ENCODE measurements at places on chromosomes 13 and 19.

- no peak overlapping the region for H3K27ac ChIP-seq
- H3K4me1 ChIP-seq, result no peaks in the 10 kb centered on the region
- no peaks in the 10 kb centered on the region for H3K36me3 ChIP-seq
- DNase-seq, result peak; percentile 21
- H3K4me3 ChIP-seq, result no peak overlapping the region
- peaks cover 24% of the 10 kb centered on the region for H3K27me3 ChIP-seq
Observed at GRCh38 chr13:39415008-39415802, 187.8 kb downstream of the LHFPL6 start.

- no peak for DNase-seq
- H3K36me3 ChIP-seq, result peaks cover 42% of the 10 kb centered on the region
Observed at GRCh38 chr19:4425537-4425936, 23.1 kb downstream of the CHAF1A start.

DNA sequence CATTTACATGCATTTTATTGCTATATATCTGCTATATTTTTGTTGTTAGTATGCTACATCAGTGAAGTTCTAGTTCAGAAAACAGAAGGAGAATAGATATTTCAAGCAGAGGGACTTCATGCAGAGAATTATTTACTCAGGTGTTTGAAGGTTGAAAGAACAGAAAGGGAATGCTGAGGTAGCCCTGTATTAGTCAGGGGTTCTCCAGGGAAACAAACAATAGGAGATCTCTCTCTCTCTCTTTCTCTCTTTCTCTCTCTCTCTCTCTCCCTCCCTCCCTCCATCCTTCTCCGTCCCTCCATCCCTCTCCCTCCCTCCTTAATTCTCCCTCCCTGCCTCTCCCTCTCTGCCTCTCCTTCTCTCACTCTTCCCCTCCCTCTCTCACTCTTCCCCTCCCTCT lies 114.3 kb upstream of the TDRD3 start:
- H3K36me3 ChIP-seq, result no peaks in the 10 kb centered on the region
- H3K4me1 ChIP-seq, result no peaks in the 10 kb centered on the region
- no peak overlapping the region for H3K4me3 ChIP-seq

DNA sequence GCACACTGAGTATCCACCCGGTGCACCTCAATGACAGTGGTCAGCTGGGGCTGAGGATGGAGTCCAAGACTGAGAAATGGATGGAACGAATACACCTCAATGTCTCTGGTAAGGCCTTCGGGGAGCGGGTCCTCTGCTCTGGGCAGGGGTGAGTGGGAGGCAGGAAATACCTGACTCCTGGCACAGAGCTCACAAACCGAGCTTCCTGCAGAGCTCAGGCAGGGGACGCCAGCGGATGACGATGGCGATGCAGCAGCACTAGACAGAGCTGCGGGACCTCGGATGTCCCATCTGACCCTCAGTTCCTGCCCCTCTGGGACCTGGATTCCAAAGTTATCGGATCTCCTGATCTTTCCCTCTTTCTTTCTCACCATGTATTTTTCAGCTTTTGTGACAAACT lies 3.8 kb downstream of the CD22 start:
- H3K36me3 ChIP-seq, result no peaks in the 10 kb centered on the region
- peaks cover 22% of the 10 kb centered on the region for H3K4me1 ChIP-seq
- peak; percentile 72 for DNase-seq
- no peaks in the 10 kb centered on the region for H3K27me3 ChIP-seq

DNA sequence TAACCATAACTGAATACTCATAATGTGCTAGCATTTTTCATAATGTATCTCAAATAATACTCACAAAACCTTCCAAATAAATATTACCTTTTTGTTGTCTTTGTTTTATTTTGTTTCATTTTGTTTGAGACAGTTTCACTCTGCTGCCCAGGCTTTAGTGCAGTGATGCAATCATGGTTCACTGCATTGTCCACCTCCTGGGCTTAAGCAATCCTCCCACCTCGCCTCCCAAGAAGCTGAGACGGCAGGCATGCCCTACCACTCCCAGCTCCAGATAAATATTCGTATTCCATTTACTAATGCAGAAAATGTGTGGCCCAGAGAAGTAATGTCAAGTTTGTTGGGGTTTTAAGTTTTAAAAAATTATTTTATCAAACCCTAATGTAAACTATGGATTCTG lies 739.1 kb downstream of the GPC5 start:
- no peak for DNase-seq
- H3K4me1 ChIP-seq, result no peaks in the 10 kb centered on the region
- H3K27me3 ChIP-seq, result no peaks in the 10 kb centered on the region
- H3K27ac ChIP-seq, result no peak overlapping the region
- H3K36me3 ChIP-seq, result no peaks in the 10 kb centered on the region
- H3K4me3 ChIP-seq, result no peak overlapping the region

DNA sequence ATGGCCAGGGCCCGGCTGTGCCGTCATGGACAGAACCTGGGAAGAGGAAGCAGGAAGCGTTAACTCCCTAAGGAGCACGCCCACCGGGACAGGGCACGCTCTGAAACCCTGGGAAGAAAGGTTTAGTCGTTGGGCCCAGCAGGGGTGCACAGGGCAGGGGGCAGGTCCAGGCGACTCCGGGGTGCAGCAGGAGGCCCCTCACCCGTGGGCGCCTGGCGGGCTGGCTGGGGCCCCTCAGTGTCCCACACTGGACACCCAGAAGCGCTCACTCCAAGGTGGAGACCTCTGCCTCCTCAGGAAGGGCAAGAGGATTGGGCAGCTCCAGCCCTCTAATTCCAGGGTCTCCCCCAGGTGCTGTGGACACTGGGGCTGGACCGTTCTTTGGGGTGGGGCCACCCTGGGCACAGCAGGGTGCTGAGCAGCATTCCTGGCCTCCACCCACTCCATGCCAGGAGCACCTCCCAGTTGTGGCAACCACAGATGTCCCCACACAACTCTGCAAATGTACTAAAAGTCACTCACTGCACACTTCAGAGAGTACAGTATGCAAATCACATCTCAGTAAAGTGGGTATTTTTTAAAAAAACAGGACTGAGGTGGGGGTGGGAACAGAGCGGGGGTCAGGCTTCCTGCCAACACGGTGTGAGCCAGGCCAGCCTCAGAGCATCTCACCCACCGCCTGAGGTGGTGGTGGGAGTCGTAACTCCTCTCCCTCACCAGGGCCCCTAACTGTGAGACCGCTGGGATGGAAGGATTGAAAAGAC lies 35.2 kb downstream of the PIP5K1C start:
- no peak overlapping the region for H3K4me3 ChIP-seq
- DNase-seq, result no peak
- H3K36me3 ChIP-seq, result peaks cover 2% of the 10 kb centered on the region
- peaks cover under 1% of the 10 kb centered on the region for H3K4me1 ChIP-seq
- no peak overlapping the region for H3K27ac ChIP-seq
- H3K27me3 ChIP-seq, result no peaks in the 10 kb centered on the region

DNA sequence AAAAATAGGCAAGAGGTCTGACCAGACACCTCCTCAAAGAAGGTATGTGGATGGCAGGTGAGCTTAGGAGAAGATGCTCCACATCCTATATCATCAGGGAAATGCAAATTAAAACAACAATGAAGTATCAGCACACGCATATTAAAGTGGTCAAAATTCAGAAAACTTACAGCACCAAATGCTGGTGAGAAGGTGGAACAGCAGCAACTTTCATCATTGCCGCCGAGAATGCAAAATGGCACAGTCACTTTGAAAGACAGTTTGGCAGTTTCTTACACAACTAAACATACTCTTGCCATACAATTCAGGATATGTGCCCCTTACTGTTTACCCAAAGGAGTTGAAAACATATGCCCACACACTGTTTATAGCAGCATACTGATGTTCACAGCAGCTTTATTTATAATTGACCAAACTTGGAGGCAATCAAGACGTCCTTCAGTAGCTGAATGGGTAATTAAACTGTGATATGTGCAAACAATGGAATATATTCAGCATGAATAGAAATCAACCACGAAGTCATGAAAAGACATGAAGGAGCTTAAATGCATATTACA lies 22.5 kb downstream of the OR10H4 start:
- H3K4me1 ChIP-seq, result no peaks in the 10 kb centered on the region
- H3K27me3 ChIP-seq, result peaks cover 17% of the 10 kb centered on the region
- H3K36me3 ChIP-seq, result no peaks in the 10 kb centered on the region
- no peak overlapping the region for H3K4me3 ChIP-seq

DNA sequence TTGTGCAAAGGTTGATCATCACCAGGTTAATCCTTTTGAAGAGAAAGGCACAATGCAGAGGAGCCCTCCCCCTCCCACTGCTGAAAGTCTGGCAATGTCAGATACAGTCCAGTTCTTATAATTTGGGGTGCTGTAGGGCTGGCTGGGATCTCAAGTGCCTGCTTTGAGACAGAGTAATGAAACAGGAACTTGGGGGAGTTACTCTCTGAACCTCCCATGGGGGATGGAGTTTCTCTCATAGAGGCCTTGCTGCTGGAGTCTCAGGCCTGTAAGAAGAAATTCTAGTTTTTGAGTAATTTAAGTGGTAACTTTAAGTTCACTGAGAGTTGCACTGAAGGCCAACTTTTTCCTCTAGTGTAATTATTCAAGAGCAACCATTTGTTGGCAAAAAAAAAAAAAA lies 410.5 kb downstream of the KCNRG start:
- no peak overlapping the region for H3K27ac ChIP-seq
- H3K4me3 ChIP-seq, result no peak overlapping the region
- no peaks in the 10 kb centered on the region for H3K36me3 ChIP-seq
- no peak for DNase-seq

GRCh38 chr19:41706741-41707501 lies 1.5 kb upstream of the CEACAM5 start:
- H3K4me1 ChIP-seq, result peaks cover 2% of the 10 kb centered on the region
- peak overlapping the region; percentile 62 for H3K4me3 ChIP-seq
- peaks cover 25% of the 10 kb centered on the region for H3K27me3 ChIP-seq
- H3K36me3 ChIP-seq, result no peaks in the 10 kb centered on the region

DNA sequence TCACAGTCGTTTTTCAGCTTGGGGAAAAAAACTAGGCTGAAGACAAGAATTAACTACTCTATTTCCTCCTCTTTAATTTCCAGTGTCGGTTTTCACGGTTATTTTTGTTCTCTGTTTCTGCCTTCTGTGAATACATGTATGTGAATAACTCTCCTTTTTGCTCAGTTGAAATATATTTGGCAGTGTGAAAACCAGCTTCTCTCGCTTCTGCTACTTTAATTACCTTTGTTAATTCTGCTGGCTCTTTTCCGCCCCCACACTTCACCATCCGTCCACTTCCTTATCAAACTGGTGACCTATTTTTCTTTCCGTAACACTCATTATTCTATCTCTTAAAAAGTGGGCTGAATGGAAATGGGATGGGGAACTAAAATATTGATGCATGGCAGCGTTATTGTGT lies 126.4 kb downstream of the POU4F1 start:
- DNase-seq, result no peak
- H3K27me3 ChIP-seq, result no peaks in the 10 kb centered on the region
- H3K4me3 ChIP-seq, result no peak overlapping the region

GRCh38 chr19:10706990-10707389 lies 5.8 kb downstream of the QTRT1 start:
- no peak for DNase-seq
- no peak overlapping the region for H3K4me3 ChIP-seq
- no peak overlapping the region for H3K27ac ChIP-seq
- H3K27me3 ChIP-seq, result no peaks in the 10 kb centered on the region

DNA sequence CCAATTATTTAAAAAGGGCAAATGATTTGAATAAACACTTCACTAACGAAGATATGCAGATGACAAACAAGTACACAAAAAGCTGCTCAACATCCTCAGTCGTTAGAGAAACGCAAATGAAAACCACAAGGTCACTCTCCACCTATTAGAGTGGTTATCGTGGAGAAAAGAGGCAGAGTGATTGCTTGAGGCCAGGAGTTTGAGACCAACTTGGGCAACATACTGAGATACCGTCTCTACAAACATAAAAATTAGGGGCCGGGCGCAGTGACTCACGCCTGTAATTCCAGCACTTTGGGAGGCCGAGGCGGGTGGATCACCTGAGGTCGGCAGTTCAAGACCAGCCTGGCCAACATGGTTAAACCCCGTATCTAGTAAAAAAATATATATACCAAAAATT lies 27.2 kb downstream of the BLOC1S3 start:
- no peaks in the 10 kb centered on the region for H3K27me3 ChIP-seq
- H3K4me3 ChIP-seq, result no peak overlapping the region
- no peaks in the 10 kb centered on the region for H3K36me3 ChIP-seq
- H3K27ac ChIP-seq, result no peak overlapping the region
- no peak for DNase-seq

GRCh38 chr13:109144693-109145437 lies 515.5 kb downstream of the MYO16 start:
- H3K27ac ChIP-seq, result no peak overlapping the region
- H3K36me3 ChIP-seq, result no peaks in the 10 kb centered on the region
- no peak for DNase-seq
- no peak overlapping the region for H3K4me3 ChIP-seq
- peaks cover 35% of the 10 kb centered on the region for H3K27me3 ChIP-seq

DNA sequence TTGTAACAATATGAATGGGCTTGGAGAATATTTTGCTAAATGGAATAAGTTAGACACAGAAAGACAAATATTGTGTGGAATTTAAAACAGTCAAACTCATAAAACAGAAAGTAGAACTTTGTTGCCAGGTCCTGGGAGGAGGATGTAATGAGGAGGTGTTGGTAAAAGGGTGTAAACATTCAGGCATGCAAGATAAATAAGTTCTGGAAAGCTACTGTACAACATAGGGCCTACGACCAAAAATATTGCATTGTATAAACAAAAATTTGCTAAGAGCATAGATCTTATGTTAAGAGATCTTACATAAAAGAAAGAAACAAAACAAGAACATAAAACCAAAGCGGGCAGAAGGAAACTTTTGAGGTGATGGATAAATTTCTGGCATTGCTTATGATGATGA lies 1907.8 kb upstream of the PCDH20 start:
- no peaks in the 10 kb centered on the region for H3K27me3 ChIP-seq
- no peak overlapping the region for H3K4me3 ChIP-seq

GRCh38 chr13:21095311-21095710 lies 33.9 kb upstream of the LATS2 start:
- H3K4me1 ChIP-seq, result no peaks in the 10 kb centered on the region
- H3K27ac ChIP-seq, result no peak overlapping the region
- no peak overlapping the region for H3K4me3 ChIP-seq

- H3K4me3 ChIP-seq, result no peak overlapping the region
- H3K36me3 ChIP-seq, result peaks cover 15% of the 10 kb centered on the region
- no peak overlapping the region for H3K27ac ChIP-seq
Observed at GRCh38 chr13:42964761-42965161, 27.3 kb downstream of the EPSTI1 start.
